CD4-positive, CD25-positive, alpha-beta regulatory T cell (primary cell): ENCODE measurements at places on chromosomes 2 and 18. TPM values are rescaled to one million over a fixed set of nuclear protein-coding genes. Genes with fewer than 3 reads are reported as not detected.

The TMEM17 gene
- not detected for total RNA-seq

The POTEI gene
- total RNA-seq = not detected

The RNF152 gene
- total RNA-seq = 0.39 TPM

The IL1RL2 gene
- not detected for total RNA-seq

The CHRNA1 gene
- total RNA-seq = 0.25 TPM
